Esophagus squamous epithelium (tissue), 5 donors: ENCODE measurements at places on chromosomes 1 and 21. TPM values are rescaled to one million over a fixed set of nuclear protein-coding genes. Genes with fewer than 3 reads are reported as not detected.

- DNase-seq, result no peak
These were observed 2.0 kb downstream of the CAMK2N1 start for GRCh38 chr1:20483833-20484518.

GRCh38 chr1:169741666-169742394 lies 8.0 kb upstream of the SELE start:
- no peak for DNase-seq

DNA sequence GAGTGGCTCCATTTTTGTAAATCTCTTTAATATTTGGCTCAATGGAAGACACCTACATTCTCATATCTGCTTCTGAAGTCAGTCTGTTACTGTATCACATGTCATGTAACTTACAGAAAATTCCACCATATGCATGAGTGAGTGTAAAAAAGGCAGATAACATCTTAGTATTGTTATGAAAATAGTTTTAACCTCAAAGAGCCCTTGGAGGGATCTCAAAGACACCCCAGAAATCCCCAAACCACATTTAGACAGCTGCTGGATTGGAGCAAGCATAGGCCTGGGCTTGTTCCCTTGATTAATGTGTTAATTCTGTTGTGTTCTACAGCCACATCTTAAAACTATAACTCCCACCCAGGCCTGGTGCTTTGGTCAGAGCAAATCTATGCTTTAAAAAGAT lies 16.9 kb downstream of the MACO1 start:
- DNase-seq, result no peak

DNA sequence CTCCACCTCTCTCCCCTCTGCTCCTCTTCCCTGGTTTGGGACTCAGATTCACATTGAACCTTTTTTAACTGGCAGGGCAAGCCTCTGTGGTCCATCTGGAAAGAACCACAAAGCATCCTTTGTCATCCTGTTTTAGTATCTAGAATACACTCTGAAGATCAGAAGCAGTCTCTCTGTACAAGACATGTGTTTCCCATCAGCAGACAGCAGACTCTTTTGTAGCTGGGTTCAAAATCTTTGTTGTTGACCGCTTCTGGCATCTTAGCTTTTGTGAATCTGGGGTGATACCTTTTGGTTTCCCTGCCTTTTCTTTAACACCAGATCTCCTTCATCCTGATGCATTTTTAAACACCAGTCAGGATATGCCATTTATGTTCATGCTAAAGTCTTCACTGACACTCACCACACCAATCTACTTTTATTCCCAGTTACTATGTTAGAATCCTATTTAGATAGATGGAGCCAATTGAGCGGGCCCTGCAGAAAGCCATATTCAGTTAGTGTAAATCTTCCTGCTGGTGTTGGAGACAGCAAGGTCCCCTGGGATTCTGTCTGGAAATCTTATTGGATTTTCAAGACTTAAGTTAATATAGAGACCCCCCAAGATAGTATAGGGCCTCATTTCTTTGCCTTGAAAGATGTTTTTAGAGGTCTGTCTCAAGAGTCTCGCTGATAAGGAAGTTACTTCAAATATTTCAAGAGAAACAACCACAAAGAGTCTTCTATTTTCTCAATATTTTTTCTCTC lies 51.1 kb downstream of the ST6GALNAC3 start:
- DNase-seq, result no peak

GRCh38 chr1:2783435-2784397 lies 17.8 kb downstream of the TTC34 start:
- no peak for DNase-seq

GRCh38 chr1:179776831-179777230 lies 33.7 kb downstream of the FAM163A start:
- DNase-seq, result no peak

- no peak for DNase-seq
These were observed 1430.4 kb upstream of the B3GALT2 start for GRCh38 chr1:194616835-194617234.

GRCh38 chr21:35868005-35868868 lies 192.1 kb downstream of the SETD4 start:
- no peak for DNase-seq

- DNase-seq, result no peak
These were observed 37.3 kb downstream of the F13B start for GRCh38 chr1:197029749-197030148.

GRCh38 chr1:119815361-119815760 lies 4.1 kb upstream of the REG4 start:
- no peak for DNase-seq

DNA sequence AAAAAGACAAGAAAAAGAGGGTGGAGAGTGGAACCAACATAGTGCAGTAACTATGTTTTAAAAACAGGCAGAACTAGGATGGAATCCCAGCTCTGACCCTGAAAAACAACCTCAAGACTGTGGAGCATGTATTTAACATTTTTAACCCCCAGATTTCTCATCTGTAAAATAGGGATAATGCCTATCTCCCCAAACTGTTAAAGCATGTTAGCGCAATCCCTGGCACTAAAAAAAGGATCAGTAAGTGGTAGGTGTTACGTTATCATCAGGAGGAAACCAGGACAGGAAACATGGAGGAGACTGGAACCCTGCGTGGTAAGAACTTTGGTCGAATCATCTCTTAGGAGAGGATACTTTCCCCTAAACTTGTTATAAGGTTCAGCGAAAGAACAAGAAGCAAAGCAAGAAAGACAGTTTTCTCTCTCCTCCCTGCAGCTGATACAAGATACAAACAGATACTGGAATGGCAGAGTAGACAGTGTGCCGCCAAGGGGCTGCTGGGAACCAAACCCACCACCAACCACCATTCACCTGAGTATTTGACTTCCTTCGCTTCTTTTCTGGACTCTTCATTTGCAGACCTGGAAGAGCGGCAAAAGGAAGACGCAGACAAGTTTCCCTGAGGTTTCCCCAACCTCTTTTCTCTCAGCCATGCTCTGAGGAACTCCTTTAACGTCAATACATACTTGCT lies 991 bp downstream of the PYGO2 start:
- no peak for DNase-seq

DNA sequence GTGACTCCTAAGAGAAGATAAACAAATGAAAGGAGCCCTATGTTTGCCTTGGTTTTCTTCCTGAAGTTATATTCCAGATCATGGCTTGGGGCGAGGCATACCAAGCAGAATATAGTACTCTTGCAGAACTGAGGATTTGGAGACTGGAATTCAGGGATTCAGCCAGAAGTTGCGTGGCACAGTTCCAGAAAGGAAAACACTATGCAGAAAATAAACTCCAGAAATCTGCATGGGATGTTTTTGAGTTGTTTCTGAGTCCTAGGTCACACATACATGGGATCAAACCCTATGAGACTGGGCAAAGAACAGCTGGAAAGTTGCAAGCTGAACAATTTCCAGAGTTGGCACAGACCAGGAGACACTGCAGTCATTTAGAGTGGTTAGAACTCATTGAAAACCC lies 42.9 kb upstream of the IFFO2 start:
- no peak for DNase-seq

GRCh38 chr1:236727521-236727920 lies 41.2 kb downstream of the ACTN2 start:
- DNase-seq, result no peak

DNA sequence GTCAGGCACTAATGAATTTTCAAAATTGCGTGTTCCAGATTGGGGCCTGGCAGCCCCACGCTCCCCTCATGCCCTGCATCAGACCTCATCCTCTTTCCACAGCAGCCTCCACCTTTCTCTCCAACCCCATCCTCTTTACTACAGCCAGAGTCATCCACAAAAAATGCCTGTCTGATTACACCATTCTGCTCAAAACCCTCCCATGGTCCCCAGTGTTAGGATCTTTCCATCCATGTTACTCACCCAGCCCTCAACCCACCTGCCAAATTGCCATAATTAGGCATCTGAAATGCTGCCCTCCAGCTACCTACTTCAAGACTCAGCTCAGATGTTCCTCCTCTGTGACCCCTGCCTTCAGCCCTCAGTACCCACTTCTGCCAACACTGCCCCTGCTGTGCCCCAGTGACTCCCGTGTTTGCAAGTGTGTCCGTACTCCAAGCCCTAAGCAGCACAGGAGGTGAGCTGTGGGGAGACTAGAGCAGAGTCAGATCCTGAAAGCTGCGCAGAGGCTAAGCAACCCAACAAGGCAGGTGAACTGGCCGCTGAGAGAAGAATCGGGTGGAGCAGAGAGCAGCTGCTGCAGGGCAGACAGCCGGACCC lies 715 bp upstream of the ARTN start:
- DNase-seq, result no peak

DNA sequence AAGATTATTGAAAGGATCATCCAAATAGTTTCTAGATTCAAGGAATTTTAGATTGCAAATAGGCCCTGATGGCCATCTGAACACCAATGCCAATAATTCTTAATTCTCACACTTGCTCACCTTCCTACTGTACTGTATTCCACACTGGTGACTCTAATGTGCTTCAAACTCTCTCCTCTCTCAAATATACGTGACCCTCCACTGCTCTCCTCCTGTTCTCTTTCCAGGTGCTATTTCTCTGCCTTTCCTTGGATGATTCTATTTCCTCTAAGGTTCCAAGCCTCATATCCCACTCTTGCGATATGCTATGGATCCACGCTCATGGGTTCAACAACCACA lies 28.6 kb downstream of the KMO start:
- DNase-seq, result no peak

The NASP gene
- total RNA-seq, result 63.2 TPM

The SWT1 gene
- 1.9 TPM for total RNA-seq

The SPSB1 gene
- total RNA-seq, result 35.5 TPM

The CFHR4 gene
- total RNA-seq, result not detected

The SOX13 gene
- total RNA-seq, result 18.9 TPM
